Dermis blood vessel endothelial cell (primary cell): ENCODE measurements at places on chromosomes 11 and 22. TPM values are rescaled to one million over a fixed set of nuclear protein-coding genes. Genes with fewer than 3 reads are reported as not detected.

OR4D5 gene
- not detected in 2 replicates for total RNA-seq

SPTBN2 gene
- total RNA-seq: 36.8 and 50.4 TPM in 2 replicates

TSPAN4 gene
- 167 and 179 TPM in 2 replicates for total RNA-seq

- no peak for DNase-seq
Observed at GRCh38 chr22:35601743-35602615, 15.2 kb downstream of the MB start.

DNA sequence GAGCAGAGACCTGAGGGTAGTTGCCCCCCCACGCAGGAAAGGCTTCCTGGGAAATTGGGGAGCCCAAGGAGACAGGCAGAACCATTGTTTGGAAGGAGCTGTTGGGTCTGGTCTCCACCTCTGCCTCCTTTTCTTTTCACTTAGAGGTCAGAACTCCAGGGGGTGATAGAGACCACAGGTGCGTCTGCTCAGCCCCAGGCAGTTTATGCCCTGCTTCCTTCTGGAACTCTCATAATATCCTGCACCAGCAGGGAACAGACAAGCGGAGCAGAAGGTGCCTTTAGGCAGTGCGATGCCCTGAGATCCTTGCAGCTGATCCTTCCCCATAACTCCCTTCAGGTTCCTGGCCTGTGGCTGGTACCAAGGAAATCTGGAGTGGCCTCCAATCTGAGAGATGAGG lies 120.2 kb downstream of the NECTIN1 start:
- DNase-seq: no peak
